Stimulated activated CD4-positive, alpha-beta T cell treated with anti-CD3 and anti-CD28 coated beads, TNF-alpha, amount 100 ng/mL, for 24 hours (primary cell): ENCODE measurements at places on chromosomes 5 and 9.

GRCh38 chr5:151388960-151389359 lies 41.6 kb upstream of the SLC36A2 start:
- DNase-seq: no peak

DNA sequence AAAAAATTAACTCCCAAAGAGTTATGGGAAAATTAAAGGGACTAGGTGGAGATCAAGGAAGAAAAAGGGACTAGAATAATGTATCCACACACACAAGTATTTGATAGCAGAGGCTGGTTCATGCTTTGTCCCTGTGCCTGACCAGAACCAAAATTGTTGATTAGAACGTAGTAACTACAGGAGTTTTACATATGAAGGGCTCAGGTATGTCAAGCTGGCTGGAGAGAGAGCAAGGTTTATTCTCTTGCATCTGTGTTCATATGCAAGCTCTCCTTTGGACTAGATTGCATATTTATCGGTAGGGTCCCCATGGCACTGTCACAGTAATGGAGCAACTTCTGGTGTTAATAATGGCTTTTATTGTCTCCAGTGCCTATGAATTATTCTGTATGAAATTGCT lies 239.9 kb upstream of the TRPM3 start:
- DNase-seq: no peak

- no peak for DNase-seq
Observed at GRCh38 chr9:125772740-125773139, 25.6 kb downstream of the PBX3 start.

DNA sequence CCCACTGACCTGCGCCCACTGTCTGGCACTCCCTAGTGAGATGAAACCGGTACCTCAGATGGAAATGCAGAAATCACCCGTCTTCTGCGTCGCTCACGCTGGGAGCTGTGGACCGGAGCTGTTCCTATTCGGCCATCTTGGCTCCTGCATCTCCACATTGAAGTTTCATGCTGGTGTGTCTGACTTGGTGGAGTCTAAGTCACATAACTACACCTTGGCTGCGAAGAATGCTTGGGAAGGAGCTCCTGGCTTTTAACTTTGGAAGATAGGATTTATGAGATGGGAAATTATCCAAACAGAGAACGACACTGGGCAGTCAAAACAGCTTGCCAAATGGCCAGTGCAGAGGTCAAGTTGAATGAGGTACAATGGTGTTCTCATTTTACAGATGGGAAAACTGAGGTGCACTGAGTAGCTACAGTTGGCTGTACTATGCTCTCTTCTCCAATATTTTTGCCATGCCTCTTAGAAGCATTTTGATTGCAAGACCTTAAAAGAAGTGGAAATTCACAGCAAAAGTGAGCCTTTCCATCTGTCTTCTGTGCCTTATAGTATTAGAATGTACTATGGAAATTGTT lies 36.7 kb downstream of the CCDC192 start:
- DNase-seq: no peak

GRCh38 chr9:79346350-79347020 lies 225.3 kb upstream of the TLE4 start:
- no peak for DNase-seq

- no peak for DNase-seq
Observed at GRCh38 chr9:108956631-108957026, 22.4 kb downstream of the ABITRAM start.

DNA sequence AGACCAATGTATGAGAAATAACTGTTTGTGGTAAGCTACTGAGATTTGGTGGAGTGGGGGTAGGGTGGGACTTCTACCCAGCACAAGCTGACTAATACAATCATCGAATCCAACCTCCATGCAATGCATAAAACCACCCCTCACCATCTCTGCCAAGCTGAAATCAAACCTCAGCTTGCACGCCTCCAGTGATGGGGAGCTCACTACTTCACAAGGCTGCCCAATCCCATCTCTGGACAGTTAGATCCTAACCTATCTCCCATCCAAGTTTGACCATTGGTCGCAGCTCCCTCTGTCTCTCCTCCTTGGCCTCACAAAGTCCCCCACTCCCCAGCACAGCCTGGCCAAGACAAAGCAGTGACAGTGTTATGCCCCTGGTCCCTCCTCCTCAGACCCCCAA lies 47.0 kb upstream of the HRH2 start:
- no peak for DNase-seq

GRCh38 chr9:136124976-136125692 lies 6.5 kb upstream of the TMEM250 start:
- DNase-seq: no peak

- DNase-seq: no peak
Observed at GRCh38 chr9:137358126-137358525, 56.1 kb upstream of the NRARP start.

- no peak for DNase-seq
Observed at GRCh38 chr9:70046274-70047070, 2.8 kb downstream of the MAMDC2 start.

GRCh38 chr9:133942206-133942975 lies 49.7 kb downstream of the VAV2 start:
- DNase-seq: no peak

DNA sequence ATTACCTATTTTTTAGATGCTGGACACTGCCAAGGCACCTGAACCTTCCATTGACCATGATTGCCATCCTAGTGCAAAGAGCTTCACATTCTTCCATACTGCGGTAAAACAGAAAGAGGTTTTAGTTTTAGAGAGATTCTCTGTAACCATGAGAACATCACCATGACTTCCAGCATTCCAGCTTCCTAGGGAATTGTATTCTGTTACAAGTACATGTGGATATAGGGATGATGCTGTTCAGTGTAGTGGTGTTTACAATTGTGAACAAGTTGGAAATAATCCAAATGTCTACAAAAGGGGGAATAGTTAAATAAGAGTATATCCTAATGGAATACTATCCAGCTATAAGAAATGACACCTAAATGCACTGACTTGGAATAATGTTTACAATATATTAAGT lies 22.4 kb downstream of the NIPSNAP3B start:
- DNase-seq: no peak

GRCh38 chr5:34488984-34489383 lies 167.1 kb upstream of the RAI14 start:
- DNase-seq: no peak

- no peak for DNase-seq
Observed at GRCh38 chr5:158492841-158493242, 606.9 kb downstream of the EBF1 start.

- no peak for DNase-seq
Observed at GRCh38 chr9:95773053-95773418, 102.5 kb upstream of the ERCC6L2 start.

DNA sequence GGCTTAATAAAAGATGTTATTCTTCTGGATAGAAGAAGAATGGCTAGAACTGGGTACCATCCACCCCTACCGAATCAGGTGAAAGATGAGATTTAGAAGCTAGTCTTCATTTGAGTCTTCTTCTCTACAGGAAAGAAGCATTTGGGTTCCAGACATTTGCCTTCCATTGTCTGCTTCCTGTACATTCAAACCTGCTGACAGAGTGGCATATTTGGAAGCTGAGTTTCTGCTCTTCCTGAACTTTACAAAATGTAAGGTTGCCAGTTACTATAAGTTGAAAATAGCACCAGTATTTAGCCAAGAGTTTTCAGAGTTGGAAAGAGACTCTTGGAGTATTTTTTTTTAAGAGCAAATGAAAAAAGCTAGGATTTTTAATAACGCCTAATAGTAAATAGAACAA lies 525.4 kb upstream of the TLE4 start:
- no peak for DNase-seq

- no peak for DNase-seq
Observed at GRCh38 chr5:30991462-30991861, 202.0 kb upstream of the CDH6 start.

DNA sequence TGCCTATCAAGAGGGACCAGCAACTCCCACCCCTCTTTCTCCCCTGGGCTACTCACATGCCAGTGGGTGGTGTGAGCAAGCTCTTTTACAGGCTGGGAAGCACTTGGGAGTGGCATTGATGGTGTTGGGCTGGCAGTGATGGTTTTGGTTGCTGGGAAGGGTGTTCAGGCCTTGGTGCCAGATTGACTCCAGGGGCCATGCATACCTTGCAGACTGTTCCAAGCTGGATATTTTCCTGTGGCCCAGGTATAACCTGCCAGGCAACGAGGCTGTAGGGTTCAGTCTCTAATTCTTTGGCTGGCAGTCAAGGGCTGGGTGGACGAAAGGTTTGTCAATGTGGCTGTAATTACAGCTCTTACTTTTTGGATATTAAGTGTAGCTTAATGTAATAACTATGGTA lies 177.3 kb downstream of the MACROH2A1 start:
- no peak for DNase-seq

DNA sequence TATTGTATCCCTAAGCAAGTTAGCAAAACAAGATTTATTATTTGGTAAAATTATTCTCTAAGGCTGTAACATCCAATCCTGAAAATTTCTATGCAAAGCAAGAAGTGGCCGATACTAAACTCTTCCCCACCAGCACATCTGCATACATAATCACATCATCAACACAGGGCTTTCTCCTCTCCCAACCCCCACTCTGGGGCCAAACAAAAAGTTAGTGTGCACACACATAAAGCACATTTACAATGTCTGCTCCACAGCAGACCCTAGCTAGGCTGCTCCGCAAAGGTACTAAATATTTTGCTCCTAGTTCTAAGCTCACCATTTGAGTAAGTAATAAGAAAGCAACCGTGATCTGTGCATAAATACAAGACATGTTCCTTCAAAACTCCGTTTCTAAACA lies 3.6 kb downstream of the RNF130 start:
- DNase-seq: no peak

GRCh38 chr9:89113851-89114250 lies 64.8 kb downstream of the SHC3 start:
- no peak for DNase-seq

DNA sequence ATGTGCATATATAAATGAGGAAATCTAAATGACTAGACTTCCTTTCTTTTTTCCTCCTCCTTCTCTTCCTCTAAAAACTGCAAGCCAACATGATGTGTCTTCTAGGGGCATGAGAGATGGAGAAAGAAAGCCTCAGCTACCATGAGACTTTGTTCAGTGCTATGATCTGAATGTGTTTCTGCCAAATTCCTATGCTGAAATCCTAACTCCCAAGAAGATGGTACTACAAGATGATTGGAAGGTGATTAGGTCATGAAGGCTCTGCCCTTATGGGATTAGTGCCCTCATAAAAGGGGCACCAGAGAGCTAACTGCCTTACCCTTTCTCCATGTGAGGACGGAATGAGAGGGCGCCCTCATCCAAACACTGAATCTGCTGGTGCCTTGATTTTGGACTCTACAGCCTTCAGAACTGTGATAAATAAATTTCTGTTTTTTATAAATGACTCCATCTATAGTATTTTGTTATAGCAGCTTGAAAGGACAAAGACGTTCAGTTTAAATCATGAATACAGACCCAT lies 72.2 kb upstream of the IL6ST start:
- no peak for DNase-seq

GRCh38 chr5:22852807-22853660 lies at the start of gene CDH12:
CDH12 (minus strand) TSS chr5:22853344.
- DNase-seq: no peak

- no peak for DNase-seq
Observed at GRCh38 chr9:38380872-38381534, 11.5 kb upstream of the ALDH1B1 start.

DNA sequence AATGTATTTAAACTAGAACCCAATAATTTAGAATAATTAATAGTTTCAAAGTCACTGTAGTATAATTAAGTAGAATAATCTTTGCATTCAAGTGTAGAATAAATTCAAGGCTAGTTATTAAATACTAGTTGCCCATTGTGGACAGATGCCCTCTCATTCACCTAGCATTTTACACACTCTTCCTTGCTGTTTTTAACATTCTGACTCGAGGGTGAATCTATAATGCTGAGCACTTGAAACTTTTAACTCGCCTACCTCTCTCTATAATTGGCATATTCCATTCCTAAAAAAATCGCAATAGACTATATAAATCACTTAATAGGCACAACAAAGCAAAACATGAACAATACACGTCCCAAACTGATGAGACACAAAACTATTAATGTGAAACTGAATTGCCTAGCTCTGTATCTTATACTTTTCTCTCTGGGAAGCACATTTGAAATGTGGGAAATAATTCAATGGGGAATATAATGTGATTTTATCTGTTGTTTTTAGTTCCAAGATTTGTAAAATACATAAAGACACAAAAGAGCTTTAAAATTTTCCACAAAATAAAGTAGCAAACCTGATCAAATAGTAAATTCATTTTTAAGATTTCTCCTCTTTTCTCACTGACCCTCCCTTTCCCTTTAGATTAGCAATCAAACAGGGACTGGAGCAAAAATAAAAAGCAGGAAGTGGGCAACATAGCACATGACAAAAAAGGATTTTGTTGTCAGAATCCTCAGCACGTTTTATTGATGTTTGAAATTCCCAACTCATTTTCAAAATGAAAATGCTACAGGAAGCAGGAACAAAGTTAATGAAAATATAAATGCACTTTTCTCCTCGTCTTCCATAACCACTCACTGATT lies 295.6 kb downstream of the PDE4D start:
- DNase-seq: no peak

GRCh38 chr5:147372191-147372590 lies 137.4 kb downstream of the STK32A start:
- DNase-seq: no peak

DNA sequence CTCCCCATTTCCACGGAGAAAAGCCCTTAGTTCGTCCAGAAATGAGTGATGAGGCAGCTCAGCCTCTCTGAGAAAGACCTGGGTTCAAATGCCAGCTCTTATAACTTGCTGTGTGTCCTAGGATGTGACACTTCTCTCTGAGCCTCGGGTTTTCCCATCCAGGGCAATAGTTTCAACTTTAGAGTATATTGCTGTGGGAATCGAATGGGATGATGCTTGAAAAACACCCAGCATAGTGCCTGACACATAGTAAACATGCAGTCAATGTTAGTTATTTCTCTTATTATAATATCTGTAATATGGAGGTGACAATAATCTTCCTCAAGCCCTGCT lies 430 bp upstream of the MAPKAP1 start:
- DNase-seq: no peak

DNA sequence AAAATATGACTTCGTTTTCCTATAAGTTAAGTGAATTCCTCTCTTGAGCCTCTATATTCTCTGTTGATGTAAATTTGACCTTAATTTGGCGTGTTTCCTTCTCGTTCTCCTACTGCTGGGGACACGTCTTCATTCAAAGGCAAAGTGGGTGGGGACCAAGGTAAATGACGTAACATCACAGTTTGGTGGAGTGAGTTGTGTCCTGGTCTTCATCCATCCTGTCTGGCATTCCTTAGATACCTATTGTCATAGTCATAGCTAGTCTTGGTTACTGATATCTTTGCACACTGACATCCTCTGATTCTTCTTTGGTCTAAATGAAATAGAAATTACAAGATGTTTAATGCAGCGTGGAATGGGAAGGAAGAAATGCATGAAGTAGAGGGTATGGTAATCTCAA lies 108.5 kb downstream of the NNT start:
- DNase-seq: no peak

DNA sequence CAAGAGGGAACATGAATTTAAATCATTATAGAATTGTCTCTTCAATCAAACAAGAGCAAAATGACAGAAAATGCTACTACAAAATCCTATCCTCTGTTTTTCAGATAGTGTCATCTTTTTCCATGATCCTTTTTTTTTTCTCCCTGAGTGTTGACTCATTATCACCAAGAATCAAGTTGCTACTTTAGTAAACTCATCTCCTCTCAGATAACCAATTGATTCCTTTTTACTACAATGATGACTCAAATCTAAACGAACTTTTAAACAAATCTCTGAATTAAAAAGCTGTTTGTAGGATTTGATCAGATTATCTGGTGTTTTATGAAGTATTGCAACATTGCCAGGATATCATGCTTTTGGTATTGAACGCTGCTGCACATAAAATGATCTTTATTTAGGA lies 23.9 kb upstream of the IL7R start:
- no peak for DNase-seq
